RWPE1 (cell line): ENCODE measurements at places on chromosomes 7 and 10.

DNA sequence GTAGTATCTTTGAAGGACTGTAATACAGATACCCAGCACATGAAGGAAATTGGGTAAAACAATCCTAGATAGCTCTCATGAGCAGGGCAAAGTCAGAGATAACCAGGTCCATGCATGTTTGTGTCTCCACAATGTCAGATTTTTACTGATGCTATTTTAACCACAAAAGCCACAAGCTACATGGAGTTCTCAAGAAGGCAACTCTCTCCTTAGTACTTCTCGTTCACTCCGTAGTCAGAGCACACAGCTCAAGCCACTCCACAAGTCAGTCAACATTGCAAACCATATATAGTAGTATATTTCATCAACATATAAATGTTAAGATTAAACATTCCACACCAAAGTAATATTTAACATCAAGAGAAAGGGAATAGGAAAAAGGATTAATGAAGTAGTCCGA, 98.0 kb upstream of the PIK3CG start:
- no peak for DNase-seq

DNA sequence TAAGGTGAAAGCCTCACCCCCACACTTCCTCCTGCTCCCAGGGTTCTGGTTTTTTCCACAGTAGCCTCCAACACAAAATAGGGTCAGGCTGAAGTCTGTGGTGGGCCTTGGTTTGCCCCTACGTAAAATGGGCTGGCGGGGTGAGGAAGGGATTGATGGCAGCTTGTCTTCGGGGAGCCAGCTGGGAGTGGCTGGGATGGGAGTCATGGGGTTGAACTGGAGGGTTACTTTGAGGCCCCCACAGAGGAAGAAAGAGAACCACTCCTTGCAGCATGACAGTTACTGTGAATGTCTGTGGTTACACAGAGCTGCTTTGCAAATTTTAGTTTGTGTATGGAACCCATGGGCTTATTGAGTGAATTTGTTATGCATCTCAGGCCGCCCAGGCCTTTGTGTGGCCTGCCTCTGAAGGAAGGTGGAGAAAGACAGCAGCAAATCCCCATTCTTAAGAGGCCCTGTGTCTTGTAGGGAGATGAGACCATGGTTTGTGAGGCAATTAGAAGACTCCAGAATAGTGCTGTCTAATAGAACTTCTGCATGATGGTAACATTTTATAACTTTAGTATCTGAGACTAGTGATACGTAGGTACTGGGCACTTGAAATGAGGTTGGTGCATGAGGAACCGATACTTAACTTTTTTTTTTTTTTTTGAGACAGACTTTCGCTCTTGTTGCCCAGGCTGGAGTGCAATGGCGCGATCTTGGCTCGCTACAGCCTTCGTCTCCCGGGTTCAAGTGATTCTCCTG, 8.1 kb downstream of the TRIM8 start:
- no peak for DNase-seq

DNA sequence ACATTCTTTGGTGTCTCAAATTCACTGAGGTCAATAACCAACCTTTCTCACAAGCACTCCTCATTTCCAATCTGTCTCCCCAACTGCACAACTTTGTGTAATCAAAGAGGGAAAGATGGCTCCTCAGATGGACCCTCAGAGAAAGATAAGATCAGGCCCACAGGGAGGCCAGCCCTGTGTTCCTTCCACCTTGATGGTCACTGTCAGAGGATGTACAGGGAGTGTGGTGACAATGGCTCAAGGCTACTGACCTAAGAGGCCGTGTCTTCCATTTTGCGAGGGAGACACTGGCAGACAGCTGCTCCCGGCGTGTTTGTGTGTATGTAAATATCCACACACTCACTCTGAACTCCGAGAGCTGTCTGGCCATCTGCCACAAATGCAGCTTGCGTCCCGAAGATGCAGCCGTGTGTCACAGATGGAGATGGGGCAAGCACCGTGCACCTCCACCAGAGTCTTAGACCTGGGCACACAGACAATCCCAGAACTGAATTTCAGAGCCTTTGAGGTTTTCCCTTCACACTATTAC, 712.1 kb upstream of the NRP1 start:
- DNase-seq = no peak

GRCh38 chr7:95586951-95587301, 9.4 kb downstream of the PDK4 start:
- DNase-seq = no peak

- no peak for DNase-seq
Measured at GRCh38 chr10:52621635-52622079, 150.9 kb downstream of the MBL2 start.

GRCh38 chr10:6346631-6347030, 143.9 kb downstream of the PFKFB3 start:
- no peak for DNase-seq

DNA sequence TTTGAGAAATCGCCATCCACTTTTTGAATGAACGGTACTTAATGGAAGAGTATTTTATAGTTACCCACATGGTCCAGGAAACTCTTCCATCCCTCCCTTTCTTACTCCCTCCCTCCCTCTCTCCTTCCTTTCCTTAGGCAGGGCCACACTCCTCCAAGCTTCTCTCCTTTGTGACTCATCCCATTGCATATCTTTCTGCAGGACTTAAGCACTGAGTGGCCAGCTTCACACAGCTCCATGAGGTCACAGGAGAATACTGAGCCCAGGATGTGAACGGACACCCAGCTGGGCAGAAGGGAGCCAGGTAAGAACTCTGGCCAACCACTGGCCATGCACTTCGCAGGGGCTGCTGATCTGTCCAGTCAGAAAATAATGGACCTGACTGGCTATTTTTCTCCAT, 189.7 kb upstream of the ADCY1 start:
- no peak for DNase-seq

GRCh38 chr7:27897441-27897847, 157.5 kb downstream of the TAX1BP1 start:
- no peak for DNase-seq

GRCh38 chr7:105512926-105513526, 9.0 kb downstream of the PUS7 start:
- no peak for DNase-seq

DNA sequence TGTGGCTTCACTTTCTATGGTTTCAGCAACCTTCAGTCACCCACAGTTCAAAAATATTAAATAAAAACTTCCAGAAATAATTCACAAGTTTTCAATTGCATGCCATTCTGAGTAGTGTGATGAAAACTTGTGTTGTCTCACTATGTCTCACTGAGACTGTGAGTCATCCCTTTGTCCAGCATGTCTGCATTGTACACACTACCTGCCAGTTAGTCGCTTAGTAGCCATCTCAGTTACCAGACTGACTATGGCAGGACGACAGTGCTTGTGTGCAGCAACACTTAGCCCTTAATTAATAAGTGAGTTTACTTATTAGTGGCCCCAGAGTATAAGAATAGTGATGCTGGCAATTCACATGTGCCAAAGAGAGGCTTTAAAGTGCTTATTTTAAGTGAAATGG, 22.5 kb downstream of the CCDC186 start:
- DNase-seq = peak; percentile 83

GRCh38 chr10:69275444-69275843, 2.9 kb upstream of the HK1 start:
- no peak for DNase-seq
